Stimulated activated CD4-positive, alpha-beta T cell treated with anti-CD3 and anti-CD28 coated beads, Interleukin-12 subunit alpha, Interleukin-12 subunit beta, amount 100 ng/mL, for 4 hours (primary cell): ENCODE measurements at places on chromosomes 3 and 15.

- DNase-seq = no peak
Measured at GRCh38 chr15:31280831-31281216, 45.8 kb upstream of the KLF13 start.

DNA sequence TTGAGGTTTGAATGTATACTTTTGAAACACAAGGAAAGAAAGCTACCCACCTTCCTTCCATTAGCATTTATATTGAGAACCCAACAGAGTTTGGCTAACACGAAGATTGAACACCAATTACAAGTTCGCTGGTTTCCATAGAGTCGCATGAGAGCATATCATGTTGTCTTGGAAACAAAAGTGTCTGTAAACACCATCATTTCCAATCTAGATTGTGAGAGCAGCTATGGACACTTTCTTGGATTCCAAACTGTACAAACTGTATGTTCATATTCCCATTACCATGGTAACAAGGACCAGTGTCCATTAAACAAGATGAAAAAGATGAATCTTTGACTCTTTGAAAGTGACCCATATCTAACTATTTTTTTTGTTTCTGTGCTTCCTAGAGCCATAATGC lies 529.9 kb upstream of the ROBO1 start:
- DNase-seq = no peak

DNA sequence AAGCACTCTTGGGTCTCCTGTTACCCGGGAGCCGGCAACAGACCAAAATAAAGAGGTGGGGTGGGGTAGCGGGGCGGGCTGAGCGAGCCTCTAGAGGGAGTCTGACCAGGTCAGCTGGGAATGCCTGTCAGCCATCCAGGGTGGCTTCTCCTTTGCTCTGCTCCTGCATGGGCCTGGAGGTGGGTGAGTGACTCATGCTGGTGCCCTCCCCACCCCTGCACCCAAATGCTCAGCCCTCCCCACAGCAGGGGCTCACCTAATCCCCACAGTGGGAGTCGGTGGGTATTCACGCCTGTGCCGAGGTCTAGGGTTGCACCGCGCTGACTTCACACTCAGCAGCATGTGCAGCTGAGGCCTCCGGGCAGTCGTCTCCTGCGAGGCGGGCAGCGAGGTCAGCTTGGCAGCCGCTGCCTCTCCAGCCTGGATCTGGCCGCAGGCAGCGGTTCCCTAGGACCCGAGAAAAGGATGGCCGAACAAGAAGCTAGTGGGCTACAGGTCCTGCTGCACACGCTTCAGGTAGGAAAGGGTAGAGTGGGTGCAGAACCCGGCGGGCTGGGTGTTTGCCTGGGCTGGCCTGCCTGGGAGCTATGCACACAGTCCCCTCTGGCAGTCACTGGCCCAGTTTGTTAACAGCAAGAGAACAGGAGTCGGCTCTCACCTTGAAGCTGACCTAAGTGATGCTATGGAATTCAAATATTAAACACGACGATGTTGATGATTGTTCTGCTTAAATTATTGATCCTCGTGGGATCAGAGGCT lies at the start of gene AGBL1:
AGBL1 (plus strand) TSS at position 364 of the 759 bp plus-strand sequence.
- DNase-seq = no peak

DNA sequence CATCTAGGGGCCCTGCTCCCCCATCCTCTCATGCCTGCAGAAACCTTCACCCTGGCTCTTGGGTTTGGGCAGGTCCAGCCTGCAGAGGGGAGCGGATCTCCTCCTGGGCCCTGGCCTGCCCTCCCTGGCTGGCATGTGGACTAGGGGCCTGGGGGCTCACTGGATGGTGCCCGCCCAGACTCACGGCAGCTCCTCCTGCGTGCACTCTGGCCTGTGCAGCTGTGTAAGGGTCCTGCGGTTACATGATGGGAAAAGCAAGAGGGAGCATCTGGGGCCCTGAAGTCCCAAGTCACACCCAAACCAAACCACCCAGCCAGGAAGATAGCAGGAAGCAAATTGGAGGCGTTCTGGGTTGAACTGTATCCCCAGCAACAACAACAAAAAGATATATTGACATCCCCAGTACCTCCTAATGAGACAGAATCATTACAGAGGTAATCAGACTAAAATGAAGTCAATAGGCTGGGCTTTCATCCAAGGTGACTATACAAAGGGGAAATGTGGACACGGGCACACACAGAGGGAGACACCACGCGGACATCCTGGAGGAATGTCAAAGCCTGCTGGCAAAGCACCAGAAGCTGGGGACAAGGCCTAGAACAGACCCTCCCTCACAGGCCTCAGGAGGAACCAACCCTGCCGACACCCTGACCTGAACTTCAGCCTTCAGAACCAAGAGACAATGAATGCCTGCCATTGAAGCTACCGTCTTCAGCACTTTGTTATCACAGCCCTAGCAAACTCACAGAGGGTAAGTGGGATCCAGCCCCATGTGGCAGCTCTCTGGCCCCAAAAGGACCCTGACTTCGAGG lies 10.4 kb upstream of the CLK3 start:
- no peak for DNase-seq

DNA sequence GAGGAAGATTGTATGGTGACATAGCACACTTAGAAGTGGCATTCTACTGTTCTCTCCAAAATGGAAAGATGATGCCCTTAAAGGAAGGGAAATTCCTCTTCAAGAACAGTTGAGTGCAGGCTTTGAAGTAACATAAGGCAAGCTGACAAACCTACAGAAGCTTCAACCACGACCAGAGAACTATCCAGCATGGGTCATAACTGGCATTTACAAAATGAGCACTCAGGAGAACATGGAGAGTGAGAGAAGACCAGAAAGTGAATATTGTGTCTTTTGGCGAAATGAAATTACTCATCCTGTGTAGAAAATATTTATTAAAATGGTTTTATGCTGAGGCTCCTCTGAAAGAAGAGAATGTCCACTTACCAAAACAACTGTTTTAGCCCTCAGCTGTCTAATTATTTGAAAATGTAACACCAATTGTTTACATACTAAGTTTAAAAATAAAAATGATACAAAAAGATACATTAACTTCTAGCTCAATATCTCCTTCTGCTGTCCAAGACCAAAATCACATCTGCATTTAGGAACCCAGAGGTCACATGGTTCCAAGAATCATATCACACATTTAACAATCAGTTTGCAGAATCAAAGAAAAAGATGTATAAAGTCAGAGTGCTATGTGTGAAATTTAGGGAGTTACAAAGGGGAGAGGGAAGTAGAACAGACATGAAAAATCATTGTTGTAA lies 216.9 kb downstream of the ATP8B4 start:
- DNase-seq = no peak

GRCh38 chr3:5739299-5739935 lies 551.9 kb downstream of the EDEM1 start:
- no peak for DNase-seq

DNA sequence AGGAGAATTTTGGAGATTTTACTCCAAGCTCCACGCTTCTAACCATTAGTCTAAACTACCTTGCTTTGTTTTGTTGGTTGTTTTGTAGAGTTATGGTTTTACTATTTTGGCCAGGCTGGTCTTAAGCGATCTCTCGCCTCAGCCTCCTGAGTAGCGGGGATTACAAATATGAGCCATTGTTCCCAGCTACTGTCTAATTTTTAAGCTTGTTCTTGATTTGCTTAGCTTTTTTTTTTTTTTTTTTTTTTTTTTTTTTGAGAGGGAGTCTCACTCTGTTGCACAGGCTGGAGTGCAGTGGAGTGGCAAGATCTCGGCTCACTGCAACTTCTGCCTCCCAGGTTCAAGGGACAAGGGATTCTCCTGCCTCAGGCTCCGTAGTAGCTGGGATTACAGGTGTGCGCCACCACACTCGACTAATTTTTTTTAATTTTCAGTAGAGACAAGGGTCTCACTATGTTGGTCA lies 28.5 kb downstream of the EFCAB12 start:
- DNase-seq = no peak
